ENCODE measurements at places on chromosomes 5 and 9. TPM values are rescaled to one million over a fixed set of nuclear protein-coding genes. Genes with fewer than 3 reads are reported as not detected.

DNA sequence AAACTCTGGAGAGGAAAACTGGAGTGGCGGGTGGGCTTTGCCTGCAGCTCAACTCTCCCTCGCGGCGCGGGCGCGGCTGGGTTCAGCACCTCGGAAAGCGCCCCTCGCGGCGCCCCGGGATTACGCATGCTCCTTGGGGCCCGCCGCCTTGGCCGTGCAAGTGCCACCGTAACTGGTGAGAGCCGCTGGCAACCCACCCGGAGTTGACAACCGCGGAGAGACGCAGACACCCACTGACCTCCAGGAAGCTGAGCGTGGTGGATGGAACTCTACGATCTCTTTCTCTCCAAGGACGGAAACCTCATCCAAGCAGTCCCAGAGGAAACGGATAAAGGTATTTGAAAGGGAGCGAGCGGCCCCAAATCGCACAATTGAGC, 194 bp upstream of the RXFP3 start:
- DNase-seq = peak; percentile 80

- DNase-seq = no peak
Observed at GRCh38 chr5:39373791-39374190, 9.5 kb upstream of the C9 start.

GRCh38 chr5:150538007-150538917, 30.3 kb downstream of the NDST1 start:
- DNase-seq = no peak

GRCh38 chr9:132826621-132827365, 51.3 kb downstream of the AK8 start:
- no peak for DNase-seq

DNA sequence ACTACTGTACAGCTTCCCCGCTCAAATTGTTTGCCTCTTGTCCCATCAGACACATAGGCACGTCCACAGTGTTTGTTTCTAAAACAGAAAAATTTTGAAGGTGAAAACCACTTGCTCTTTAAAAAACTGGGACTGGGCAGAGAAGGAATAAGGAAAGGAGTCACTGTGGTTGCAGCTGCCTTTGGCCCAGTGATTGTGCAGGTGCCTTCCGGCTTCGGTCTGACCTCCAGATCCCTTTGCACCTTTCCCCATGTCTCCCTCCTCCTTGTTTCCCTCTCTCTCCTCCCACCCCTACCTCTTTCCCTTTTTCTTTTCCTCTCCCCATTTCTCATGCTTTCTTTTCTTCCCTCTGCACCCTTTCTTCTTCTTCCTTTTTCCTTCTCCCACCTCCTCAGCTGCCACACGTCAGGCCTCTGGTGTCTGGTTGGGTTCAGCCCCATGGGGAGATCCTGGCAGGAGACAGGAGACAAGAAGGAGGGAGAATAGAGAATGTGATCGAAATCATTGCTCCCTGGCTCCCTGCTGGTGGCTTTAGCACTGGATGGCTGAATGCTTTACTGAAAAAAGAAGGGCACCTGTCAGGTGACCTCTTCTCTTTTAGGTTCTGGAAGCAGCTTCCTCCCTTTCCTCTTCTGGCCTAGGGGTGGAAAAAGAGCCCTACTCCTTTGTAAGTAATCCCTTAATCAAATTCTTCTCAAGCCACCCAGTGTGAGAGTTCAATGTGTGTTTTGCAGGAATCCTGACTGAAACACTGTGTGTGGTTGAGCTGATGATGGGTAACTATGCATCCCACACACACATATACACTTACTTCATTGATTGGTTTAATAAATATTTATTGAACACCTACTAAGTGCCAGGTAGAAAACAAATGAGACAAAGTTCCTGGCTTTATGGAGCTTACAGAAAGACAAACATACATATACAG, 267.3 kb downstream of the MAST4 start:
- DNase-seq = no peak

GRCh38 chr5:65121880-65122436, 353.2 kb downstream of the CWC27 start:
- no peak for DNase-seq

GRCh38 chr9:82491604-82492003, 503.0 kb downstream of the SPATA31D1 start:
- DNase-seq = no peak

DNA sequence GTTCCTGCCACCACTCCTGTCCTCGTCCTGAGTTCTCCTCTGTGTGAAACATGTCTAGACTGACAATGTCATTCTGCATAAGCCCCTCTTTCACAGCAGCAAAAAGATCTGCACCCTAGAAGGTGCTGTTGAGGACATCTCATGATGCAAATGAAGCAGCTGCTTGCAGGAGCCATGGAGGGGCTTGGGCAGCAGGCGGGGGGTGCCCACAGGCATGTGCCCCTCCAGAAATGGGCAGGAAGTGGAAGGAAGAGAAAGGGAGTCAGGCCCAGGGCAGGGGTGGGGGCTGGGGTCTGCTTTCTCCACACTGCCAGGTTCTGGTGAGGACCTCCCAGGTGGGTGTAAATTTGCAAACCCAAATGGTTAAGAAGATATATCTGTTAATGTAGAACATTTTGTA, 54.5 kb upstream of the KCNMB1 start:
- no peak for DNase-seq

GRCh38 chr5:38835887-38836286, 9.9 kb upstream of the OSMR start:
- peak; percentile 35 for DNase-seq

DNA sequence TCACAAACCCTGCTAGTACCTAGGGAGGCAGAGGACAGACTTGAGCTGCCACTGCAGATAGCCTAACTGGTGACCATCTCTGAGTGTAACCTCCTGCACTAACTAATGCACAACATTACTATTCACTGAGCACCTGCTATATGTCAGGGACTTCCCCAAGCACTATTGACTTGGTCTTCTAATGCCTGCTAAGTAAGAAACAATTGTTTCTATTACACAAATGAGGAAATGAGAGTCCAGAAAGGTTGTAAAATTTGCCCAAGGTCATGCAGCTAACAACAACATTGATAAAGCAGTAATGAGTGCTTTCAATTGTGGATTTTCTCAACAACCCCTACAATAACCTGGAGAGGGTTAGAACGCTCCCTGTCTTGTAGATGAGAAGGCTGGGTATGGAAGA, 183.7 kb downstream of the ZNF462 start:
- no peak for DNase-seq

DNA sequence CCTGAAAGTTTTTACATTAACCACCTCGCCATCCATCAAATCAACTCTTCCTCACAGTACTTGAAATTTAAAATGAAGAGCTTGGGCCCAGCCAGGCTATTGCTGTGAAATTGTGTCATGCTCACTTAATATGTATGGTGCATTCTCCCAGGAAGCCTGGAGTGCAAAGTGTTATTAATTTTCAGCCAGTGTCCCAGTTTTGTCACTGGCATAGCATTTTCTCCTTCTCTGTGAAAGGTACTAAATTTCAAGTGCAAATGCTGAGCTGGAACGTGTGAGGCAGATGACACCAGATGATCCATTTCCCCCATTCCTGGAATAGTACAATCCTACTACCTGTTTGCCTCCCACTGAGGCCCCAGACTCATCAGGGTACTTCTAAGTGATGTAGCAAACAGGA, 397.6 kb upstream of the ACTBL2 start:
- DNase-seq = no peak

BTNL8 gene
- total RNA-seq = 0.31 TPM

TMEM232 gene
- total RNA-seq = 3.3 TPM

Measured in right cardiac atrium (tissue), 5 donors.